ENCODE measurements at places on chromosomes 4 and X.

- no peak for DNase-seq
These were observed 8.3 kb downstream of the HNRNPDL start for GRCh38 chr4:82421796-82422560.

- no peak for DNase-seq
These were observed 900 bp downstream of the CTAG2 start for GRCh38 chrX:154652311-154653047.

DNA sequence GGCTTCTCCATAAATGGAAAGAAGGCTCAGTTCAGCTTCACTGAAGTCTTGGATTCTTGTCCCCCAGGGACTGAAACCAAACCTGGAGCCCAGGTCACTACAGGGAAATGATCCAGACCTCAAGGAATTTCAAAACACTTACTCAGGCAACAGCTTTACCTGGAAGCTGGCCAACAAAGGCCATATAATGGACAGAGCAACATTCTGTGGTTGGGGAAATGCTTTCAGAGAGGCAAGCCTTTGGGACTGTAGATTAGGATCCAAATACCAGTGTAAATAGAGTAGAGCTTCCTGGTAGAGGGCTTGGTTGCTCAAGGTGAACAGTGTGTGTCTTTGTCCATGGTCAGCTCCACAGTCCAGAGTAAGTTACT, 57.0 kb upstream of the PROM1 start:
- DNase-seq = no peak

DNA sequence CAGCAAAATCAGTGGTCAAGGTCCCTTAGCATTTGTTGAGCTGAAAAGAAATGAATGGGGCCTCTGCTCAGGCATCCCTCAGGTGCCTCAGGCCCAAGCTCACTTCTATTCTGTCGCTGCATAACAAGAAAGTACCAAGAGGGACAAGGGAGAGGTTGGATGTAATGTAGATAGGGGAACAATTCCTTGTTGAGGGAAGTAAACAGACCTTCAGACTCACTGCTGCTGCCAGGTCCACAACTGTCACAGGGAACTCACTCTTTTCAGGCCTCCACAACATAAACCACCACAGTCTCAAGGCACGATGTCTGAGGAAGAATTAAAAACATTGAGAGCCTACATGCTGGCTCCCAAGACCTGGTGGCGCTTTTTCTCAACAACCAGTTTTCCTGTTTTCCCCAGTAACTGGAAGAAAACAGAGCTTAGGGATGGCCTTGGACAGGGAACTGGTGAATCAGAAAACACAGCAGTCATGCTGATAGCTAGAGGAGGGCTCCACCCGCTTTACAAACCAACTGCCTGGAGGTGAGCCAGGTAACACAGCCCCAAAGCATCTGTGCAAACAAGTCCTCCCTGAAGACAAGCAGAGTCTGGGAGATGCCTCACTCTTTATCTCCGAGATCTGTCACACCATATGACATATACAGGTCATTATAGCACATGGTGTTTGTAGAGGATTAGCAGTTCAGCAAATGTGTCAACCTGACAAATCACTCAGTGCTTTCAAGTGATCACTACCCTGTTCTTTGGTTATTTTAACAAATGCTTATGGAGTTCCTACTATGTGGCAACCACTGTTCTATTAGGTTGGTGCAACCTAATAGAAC, 14.3 kb upstream of the AWAT1 start:
- DNase-seq = no peak

- no peak for DNase-seq
These were observed 88.5 kb downstream of the PDS5A start for GRCh38 chr4:39889226-39889625.

GRCh38 chr4:128358231-128358912, 70.8 kb upstream of the PGRMC2 start:
- no peak for DNase-seq

DNA sequence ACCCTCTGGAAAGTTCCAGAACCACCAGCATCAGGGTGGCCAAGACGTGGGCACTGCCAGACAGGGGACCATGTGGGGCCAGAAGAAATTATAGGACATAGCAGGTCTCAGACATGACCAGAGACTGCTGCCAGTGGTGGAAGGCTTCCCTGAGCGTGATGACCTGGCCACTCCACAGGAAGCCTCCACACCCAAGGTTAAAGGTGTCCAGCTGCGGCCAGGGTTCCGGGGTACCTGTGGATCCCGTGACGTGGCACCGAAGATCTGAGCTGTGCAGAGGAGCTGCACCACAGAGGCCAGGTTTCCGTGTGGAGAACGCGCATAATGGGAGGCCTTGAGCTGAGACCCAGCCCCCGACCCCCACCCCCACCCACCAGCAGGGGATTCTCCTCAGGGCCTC, 16.4 kb upstream of the CTBP1 start:
- DNase-seq = no peak

- DNase-seq = no peak
These were observed 69.0 kb downstream of the GATB start for GRCh38 chr4:151691639-151692442.

DNA sequence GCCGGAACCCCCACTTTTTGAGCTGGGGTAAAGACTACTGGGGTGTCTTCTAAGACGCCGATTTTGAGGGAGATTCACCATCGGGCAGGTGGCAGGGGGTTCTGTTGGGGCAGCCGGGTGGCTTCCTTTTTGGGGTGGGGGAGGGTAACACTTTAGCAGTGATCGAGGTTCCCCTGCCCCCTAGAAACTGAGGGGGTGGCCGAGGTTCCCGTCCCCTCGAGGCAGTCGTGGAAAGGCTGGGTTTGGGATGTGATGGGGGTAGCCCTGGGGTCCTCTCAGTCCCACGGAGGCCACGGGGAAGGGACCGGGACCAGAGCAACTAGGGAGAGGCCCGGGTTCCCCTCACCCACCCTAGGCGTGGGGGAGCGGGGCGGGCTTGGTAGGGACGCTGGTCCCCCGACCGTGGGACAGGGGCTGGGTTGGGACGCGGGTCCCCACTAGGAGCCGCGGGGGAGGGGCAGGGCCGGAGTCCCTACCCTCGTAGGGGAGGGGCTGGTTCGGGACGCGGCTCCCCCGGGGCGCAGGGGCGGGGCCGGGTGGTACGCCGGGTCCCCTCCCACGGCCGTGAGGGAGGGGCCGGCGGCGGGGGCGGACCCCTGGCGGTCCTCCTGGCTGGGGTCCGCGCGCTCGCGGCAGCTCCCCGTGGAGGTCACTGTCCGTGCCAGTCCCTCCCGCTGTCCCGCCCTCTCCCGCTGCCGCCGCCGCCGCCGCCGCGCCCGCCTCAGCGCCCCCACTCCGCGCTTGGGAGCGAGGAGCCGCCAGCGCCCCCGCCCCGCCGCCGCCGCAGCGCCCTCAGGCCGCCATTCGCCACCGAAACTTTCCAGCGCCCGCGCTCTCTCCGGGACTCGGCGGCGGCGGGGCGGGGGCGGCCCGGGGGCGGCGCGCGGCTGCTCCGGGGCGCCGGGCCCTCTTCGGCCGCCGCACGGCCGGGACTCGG, at the start of gene TBL1X:
Gene TBL1X (plus strand): TSS at position 624 of the 937 bp plus-strand sequence. CDS start 188,529 bp downstream, outside the sequence.
- DNase-seq = peak; percentile 64

DNA sequence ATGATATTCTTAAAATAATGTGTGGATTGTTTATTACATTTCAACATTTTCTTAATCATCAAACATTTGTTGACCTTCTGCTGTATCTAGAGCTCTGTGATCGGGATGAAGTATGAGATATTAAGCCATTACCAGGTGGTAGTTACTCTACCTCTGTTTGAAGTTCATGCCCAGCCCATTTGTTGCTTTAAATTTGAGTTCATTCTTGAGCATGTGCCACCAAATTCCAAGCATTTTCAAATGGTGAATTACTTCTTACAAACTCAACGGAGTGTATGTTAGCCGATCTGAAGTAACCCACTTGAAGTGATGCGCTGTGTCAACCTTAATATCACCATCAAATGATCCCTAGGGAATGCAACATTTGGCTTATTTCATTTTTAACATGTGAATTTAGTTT, 7.3 kb upstream of the DTHD1 start:
- no peak for DNase-seq

DNA sequence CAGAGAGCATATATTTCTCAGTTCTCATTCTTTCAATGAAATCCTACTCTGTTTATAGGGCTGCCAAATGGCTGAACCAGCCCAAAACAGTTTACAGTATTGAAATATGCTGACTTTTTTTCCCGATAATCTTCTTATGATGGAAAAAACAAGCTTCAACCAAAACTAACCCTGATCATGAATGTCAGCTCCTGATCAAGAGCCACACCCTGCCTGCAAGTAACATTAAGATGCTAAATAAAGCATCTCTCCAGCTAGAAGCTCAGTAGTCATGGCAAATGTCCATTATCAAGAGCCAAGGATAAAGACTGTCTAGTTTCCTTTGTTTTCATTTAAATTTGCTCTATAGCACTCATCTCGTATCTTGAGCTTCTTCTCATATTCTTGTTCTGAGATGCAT, 136.0 kb downstream of the ADAMTS3 start:
- no peak for DNase-seq

GRCh38 chrX:110363244-110363643, 4.6 kb downstream of the RTL9 start:
- no peak for DNase-seq

GRCh38 chrX:30215357-30215843, at the start of gene MAGEB2:
TSS of gene MAGEB2 (plus strand) at chrX:30215563. CDS start at chrX:30218581, 3,018 bp downstream.
- no peak for DNase-seq

- peak; percentile 23 for DNase-seq
These were observed 6.8 kb upstream of the ANOS1 start for GRCh38 chrX:8738588-8739189.

GRCh38 chrX:150610446-150610845, 42.0 kb downstream of the MTM1 start:
- DNase-seq = no peak

DNA sequence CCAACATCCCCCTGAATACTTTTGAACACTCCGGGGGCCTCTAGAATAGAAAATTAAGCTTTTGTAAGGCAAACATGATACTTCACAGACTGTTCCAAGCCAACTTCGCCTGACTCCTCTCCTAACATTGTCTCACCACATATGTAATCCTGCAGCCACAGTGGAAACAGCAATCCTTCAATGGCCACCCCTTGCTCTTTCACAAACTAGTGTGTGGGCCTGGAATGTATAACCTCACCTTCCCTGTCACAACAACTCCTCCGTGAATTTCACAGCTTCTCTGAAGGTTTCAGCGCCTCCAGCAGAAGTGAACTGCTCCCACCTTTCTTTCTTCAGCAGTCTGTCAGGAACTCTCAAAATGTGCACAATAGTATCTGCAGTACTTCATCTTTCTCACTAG, 185.1 kb downstream of the ADGRL3 start:
- DNase-seq = no peak

GRCh38 chrX:100645106-100645505, 1.1 kb downstream of the SRPX2 start:
- no peak for DNase-seq

- DNase-seq = no peak
These were observed 495.1 kb upstream of the FAT1 start for GRCh38 chr4:187218705-187219245.

- DNase-seq = no peak
These were observed 791.5 kb upstream of the LCORL start for GRCh38 chr4:18813055-18813454.

DNA sequence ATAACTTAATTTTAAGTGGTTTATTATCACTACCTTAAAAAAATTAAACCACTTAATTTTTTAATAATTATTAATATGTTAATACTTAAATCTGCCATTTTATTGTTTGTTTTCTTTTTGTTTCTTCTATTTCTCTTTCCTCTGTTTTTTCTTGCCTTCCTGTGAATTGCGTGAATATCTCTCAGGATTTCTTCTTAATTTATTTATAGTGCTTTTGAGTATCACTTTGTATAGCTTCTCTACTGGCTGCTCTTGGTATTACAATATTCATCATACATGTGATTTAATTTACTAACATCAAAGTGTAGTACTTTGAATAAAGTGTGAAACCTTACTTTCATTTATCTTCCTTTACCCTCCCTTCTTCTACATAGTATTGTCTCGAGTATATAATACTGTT, 349.5 kb upstream of the CPXCR1 start:
- DNase-seq = no peak

GRCh38 chr4:99234331-99235010, 15.4 kb upstream of the ADH6 start:
- no peak for DNase-seq

GRCh38 chrX:78375894-78376293, 48.5 kb upstream of the CYSLTR1 start:
- DNase-seq = peak; percentile 57
